Activated CD8-positive, alpha-beta T cell treated with anti-CD3 and anti-CD28 coated beads, Interleukin-2, amount 10 ng/mL, durations not matched to agents 7 days and 5 days (primary cell): ENCODE measurements at places on chromosomes 11 and 22. TPM values are rescaled to one million over a fixed set of nuclear protein-coding genes. Genes with fewer than 3 reads are reported as not detected.
A peak's percentile ranks its signal among the peaks of the same experiment; 100 is the strongest.

Gene IRAG1
- not detected for total RNA-seq

Gene SCUBE2
- total RNA-seq: not detected

Gene ARRB1
- 69.4 TPM for total RNA-seq

Gene CST6
- not detected for total RNA-seq

Gene TYR
- not detected for total RNA-seq

Gene INSC
- total RNA-seq: 0.13 TPM

Gene TRIOBP
- 45.8 TPM for total RNA-seq

Gene DNAJB7
- not detected for total RNA-seq

Gene F2
- total RNA-seq: not detected

Gene CDC42BPG
- total RNA-seq: 1.2 TPM

Gene ACRV1
- not detected for total RNA-seq

Gene TPCN2
- total RNA-seq: 19.1 TPM

Gene BIK
- total RNA-seq: 1.7 TPM

Gene PLET1
- total RNA-seq: not detected

Gene DGKZ
- 152 TPM for total RNA-seq

DNA sequence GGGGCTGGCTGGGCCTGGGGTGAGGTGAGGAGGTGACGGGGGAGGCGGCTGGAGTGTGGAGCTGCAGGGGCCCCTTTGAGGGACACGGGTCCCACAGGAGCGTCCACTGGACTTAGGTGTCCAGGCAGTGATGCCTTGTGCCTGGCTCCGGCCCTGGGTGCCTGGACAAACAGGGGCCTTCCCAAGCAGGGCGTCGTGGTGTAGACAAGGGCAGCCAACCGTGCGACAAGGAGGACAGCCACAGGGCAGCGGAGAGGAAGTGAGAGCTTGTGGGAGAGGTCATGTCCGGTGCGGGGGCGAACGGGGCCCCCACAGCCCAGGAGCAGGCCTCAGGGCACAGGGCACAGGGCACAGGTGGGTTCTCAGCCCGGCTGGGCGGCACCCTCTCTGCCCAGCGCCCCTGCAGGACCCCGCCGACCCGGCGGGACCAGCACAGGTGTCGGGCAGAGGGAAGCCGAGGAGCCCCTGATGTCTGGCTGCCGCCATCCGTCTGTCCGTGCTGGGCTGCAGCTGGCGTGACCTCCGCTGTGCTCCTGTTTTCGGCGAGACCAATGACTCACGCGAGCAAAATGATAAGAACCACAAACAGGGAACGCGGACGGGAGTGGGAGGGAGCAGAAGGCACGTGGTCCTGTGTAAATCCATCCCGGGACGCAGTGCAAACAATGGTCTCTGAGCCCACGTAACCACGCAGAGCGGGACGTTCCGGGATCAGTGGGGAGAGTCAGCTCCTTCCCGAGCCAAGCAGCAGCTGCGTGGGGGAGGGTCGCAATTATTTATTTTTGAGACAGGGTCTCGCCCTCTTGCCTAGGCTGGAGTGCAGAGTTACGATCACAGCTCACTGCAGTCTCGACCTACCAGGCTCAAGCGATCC, 49.1 kb upstream of the A4GALT start:
- H3K27me3 ChIP-seq: no peaks in the 10 kb centered on the region
- DNase-seq: no peak
- no peaks in the 10 kb centered on the region for H3K36me3 ChIP-seq

DNA sequence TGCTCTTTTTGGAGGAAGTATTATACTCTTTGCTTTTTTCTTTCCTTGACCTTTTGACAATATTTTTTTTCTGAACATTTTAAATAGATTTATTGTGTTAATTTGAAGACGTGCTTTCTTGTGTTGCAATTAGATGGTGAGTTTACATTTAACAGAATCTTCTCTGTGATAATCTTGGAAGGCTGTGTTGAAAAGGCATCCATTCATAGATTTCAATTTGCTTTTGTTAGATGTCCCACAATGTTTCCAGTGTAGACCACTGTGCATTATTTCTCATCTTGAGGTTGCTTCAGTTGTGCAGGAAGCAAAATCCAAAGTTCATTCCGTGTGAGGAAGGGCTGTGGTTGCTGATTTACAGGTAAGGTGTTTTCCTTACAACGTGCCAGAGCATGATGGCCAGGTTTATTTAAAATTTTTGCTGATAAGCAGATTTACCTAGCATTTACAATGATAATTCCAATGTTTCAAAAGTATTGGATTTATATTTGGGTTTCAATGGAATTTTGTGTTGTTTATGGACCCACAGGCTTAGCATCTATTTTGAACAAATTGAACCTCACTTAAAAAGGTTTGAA, 4.1 kb upstream of the OR5J2 start:
- H3K4me3 ChIP-seq: no peak overlapping the region
- no peaks in the 10 kb centered on the region for H3K4me1 ChIP-seq
- H3K27me3 ChIP-seq: no peaks in the 10 kb centered on the region
- H3K27ac ChIP-seq: no peak overlapping the region
- no peak for DNase-seq

- DNase-seq: no peak
Measured at GRCh38 chr11:77444261-77444660, 29.6 kb downstream of the PAK1 start.

GRCh38 chr22:37663521-37664140, 5.1 kb downstream of the PDXP start:
- no peak for DNase-seq
- H3K4me1 ChIP-seq: peaks cover 35% of the 10 kb centered on the region
- no peak overlapping the region for H3K27ac ChIP-seq
- no peak overlapping the region for H3K4me3 ChIP-seq

DNA sequence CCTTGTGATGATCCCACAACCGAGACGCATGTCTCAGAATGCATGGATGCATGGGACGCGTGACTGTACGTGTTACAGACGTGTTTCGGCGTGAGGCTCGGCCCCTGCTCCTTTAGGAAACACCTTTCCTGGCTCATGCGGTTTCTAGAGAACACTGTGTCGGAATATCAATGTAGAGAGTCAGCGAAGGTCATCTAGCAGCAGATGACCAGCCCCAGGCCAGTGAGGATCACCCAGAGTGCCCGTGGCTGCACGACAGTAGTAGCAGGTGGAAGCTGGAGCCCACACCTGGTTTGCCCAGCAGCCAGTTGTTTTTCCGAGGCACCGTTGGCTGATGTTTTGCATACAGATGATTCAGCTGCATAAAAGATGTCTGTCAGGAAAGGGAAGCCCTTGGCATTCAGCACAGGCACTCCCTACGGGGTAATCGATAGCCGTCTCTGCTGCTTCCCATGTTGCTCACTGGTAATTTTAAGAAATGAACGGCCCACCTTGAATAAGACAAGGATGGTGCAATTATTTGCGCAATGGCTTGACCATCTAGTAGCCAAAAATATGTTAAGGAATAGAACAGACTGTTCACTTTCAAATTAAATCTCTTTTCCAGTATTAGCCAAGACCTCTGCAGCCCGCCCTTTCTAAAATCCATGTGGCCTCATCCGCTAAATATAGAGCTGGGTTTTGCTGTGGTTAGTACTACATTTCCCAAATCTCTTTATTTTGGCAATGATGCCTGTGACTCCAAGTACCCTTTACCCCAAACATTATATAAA, 1.1 kb upstream of the CLTCL1 start:
- no peak for DNase-seq
- peaks cover 35% of the 10 kb centered on the region for H3K27me3 ChIP-seq
- peaks cover 27% of the 10 kb centered on the region for H3K4me1 ChIP-seq
- H3K27ac ChIP-seq: peak overlapping the region; percentile 65

DNA sequence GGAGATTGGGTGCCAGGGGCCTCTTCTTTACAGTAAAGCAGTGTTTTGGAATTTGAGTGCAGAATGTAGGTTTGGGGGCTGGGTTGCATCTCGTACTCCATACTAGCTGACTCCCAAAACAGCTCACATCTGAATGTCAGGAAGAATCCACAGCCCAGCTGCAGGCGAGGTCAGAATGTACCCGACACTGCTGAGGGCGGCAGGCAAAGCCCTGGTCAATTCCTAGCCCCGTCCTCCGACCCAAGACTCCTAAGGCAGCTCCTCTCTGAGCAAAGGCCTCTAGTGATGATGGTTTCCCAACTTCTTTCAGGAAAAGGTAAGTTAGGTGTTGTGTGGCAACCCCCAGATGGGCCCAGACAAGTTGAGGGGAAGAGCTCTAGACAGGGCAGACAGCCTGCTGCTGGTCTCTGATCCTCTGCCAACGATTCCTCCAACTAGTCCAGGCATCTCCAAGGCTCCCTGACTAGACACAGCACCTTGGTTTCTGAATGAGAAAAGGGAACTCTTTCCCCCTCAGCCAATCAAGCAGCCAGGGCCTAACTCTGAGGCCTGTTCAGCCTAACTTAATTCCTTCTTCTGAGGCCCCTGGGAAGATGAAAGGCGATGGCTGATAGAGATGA, 8.6 kb downstream of the LARGE2 start:
- peaks cover 40% of the 10 kb centered on the region for H3K4me1 ChIP-seq
- no peak for DNase-seq

GRCh38 chr11:47271961-47272661, 2.2 kb downstream of the MADD start:
- peaks cover 28% of the 10 kb centered on the region for H3K36me3 ChIP-seq
- peak overlapping the region; percentile 80 for H3K4me3 ChIP-seq
- H3K4me1 ChIP-seq: peaks cover 49% of the 10 kb centered on the region
- H3K27me3 ChIP-seq: no peaks in the 10 kb centered on the region

GRCh38 chr22:41380993-41381328, 781 bp upstream of the TEF start:
- peaks cover 17% of the 10 kb centered on the region for H3K4me1 ChIP-seq
- peaks cover 8% of the 10 kb centered on the region for H3K27me3 ChIP-seq
- H3K36me3 ChIP-seq: no peaks in the 10 kb centered on the region

DNA sequence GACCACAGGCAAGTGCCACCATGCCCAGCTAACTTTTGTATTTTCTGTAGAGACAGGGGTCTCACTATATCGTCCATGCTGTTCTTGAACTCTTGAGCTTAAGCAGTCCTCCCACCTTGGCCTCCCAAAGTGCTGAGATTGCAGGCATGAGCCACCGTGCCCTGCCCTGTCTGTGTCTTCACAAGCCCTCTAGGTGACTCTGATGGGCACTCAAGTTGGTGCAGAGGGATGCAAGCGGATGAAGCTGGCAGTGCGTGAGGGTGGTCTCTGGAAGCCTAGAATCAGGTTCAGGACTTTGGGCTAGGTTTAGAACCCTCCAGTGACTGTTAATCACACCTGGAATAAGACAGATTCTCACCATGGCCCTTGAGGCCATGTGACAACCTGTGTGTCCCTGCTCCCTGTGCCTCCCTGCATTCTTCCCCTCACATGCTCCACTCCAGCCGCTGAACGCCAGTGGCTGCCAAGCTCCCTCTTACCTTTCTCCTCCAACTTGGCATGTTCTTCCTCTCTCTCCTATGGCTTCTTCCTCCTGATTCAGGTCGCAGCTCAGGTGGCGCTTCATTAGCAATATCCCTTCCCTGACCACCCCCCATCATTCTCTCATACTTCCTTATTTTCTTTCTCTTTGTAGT, 242.3 kb upstream of the TBCEL start:
- H3K27me3 ChIP-seq: peaks cover 4% of the 10 kb centered on the region
- H3K27ac ChIP-seq: no peak overlapping the region
- DNase-seq: no peak
- H3K36me3 ChIP-seq: no peaks in the 10 kb centered on the region

- no peaks in the 10 kb centered on the region for H3K4me1 ChIP-seq
- no peak for DNase-seq
- no peak overlapping the region for H3K4me3 ChIP-seq
- H3K27me3 ChIP-seq: no peaks in the 10 kb centered on the region
Measured at GRCh38 chr22:48310289-48310688, 1517.4 kb downstream of the BRD1 start.

GRCh38 chr11:92572559-92572958, 347.9 kb downstream of the FAT3 start:
- no peaks in the 10 kb centered on the region for H3K4me1 ChIP-seq
- no peak overlapping the region for H3K27ac ChIP-seq
- H3K36me3 ChIP-seq: no peaks in the 10 kb centered on the region
- no peaks in the 10 kb centered on the region for H3K27me3 ChIP-seq
- DNase-seq: no peak

- no peak overlapping the region for H3K27ac ChIP-seq
- H3K4me1 ChIP-seq: no peaks in the 10 kb centered on the region
- DNase-seq: no peak
- peaks cover 26% of the 10 kb centered on the region for H3K27me3 ChIP-seq
- H3K4me3 ChIP-seq: no peak overlapping the region
Measured at GRCh38 chr11:13637125-13638069, 31.1 kb upstream of the FAR1 start.

GRCh38 chr11:84800755-84801346, 826.3 kb downstream of the DLG2 start:
- no peak overlapping the region for H3K27ac ChIP-seq
- H3K4me1 ChIP-seq: no peaks in the 10 kb centered on the region
- H3K36me3 ChIP-seq: no peaks in the 10 kb centered on the region
- H3K4me3 ChIP-seq: no peak overlapping the region
- H3K27me3 ChIP-seq: no peaks in the 10 kb centered on the region
- DNase-seq: no peak

DNA sequence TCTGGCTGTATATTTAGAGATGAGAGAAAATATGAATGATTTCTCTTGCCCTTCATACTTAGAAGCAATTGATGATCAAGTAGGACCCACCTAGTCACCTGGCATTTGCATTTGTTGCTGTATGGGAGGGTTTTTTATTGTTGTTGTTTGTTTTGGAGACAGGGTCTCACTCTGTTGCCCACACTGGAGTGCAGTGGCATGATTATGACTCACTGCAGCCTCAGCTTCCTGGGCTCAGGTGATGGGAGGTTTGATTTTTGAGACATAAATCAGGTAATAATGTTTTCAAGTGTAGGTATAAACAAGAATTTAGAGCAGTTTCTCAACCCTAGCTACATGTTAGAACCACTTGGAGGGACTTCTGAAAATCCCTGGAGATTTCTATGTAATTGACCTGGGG, 63.0 kb downstream of the TNRC6B start:
- peak overlapping the region; percentile 72 for H3K27ac ChIP-seq
- H3K36me3 ChIP-seq: peaks cover 43% of the 10 kb centered on the region
- no peaks in the 10 kb centered on the region for H3K27me3 ChIP-seq
- peak; percentile 33 for DNase-seq

DNA sequence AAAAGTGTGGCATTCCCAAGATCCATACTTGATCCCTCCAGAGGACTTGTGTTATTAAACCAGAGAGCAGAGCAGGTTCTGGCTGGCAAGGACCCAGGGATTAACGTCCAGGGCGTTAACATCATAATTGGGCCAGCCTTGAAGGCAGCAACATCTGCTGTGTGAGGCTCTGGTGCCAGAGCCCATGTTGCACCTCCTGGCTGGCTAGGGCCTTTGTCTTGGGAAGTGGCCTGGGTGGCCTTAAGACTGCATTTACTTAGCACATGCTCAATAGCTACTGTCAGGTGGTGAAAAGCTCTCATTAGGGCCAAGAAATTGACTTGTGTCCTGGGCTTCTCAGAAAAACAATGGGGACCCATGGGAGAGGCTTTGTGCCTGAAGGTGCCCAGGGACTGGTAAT, 66.6 kb downstream of the CACNG2 start:
- peaks cover 25% of the 10 kb centered on the region for H3K27me3 ChIP-seq
- H3K27ac ChIP-seq: no peak overlapping the region
- H3K36me3 ChIP-seq: no peaks in the 10 kb centered on the region
- DNase-seq: no peak
- no peaks in the 10 kb centered on the region for H3K4me1 ChIP-seq

DNA sequence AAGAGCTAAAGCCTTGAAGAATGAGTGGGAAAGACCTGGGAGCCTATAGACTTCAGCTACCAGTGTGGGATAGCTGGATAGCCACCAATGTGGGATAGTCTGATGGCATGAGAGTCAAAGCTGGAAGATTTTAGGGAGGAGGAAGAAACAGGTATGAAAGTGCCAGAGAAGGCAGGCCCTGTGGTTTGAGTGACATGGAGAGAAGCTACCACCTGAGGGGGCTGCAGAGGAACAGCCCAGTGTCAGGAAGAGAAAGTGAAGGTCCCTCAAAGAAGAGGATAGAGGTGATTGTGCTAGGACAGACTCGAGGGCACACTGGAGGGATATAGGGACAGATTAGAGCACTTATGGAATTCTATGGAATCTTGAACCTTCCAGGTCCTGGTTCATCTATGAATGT, 23.1 kb upstream of the PAX6 start:
- H3K27me3 ChIP-seq: peaks cover 34% of the 10 kb centered on the region
- no peak for DNase-seq
- H3K36me3 ChIP-seq: no peaks in the 10 kb centered on the region
- H3K27ac ChIP-seq: no peak overlapping the region
